Activated CD8-positive, alpha-beta memory T cell treated with anti-CD3 and anti-CD28 coated beads, Interleukin-2, amount 10 ng/mL, durations not matched to agents 7 days and 5 days (primary cell): ENCODE measurements at places on chromosomes 2 and 18. TPM values are rescaled to one million over a fixed set of nuclear protein-coding genes. Genes with fewer than 3 reads are reported as not detected.

The STARD6 gene
- 0.61 TPM for total RNA-seq

- no peak for DNase-seq
- no peaks in the 10 kb centered on the region for H3K36me3 ChIP-seq
- no peak overlapping the region for H3K27ac ChIP-seq
- no peaks in the 10 kb centered on the region for H3K4me1 ChIP-seq
- H3K27me3 ChIP-seq, result no peaks in the 10 kb centered on the region
Observed at GRCh38 chr2:119181391-119181790, 22.8 kb upstream of the C1QL2 start.

DNA sequence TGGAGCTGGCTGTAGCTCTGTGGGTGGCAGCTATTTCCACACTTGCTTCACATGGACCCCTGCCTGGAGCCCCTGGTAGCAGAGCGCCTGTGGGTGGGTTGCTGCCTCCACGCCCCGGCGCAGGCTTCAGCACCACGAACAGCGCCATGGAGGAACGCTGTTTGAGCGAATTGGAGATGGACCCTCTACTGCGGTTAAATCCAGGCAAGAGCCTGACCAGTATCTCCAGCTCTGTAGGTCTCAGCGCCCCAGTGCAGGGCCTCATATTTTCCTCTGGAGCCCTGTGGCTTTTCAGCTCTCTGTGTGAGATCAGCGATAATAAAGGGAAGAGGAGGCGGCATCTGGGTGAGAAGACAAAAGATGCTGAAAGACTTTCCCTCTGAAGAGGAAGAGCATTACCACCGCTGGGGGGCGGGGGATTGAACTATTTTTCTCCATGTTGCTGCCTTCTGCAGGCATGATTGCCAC is 12.0 kb downstream of the ONECUT2 start:
- H3K36me3 ChIP-seq, result no peaks in the 10 kb centered on the region
- peaks cover 43% of the 10 kb centered on the region for H3K27me3 ChIP-seq
- H3K4me3 ChIP-seq, result no peak overlapping the region

The IL36RN gene
- total RNA-seq, result not detected

GRCh38 chr2:86290596-86291327 is 46.7 kb downstream of the REEP1 start:
- H3K27ac ChIP-seq, result no peak overlapping the region
- H3K4me3 ChIP-seq, result no peak overlapping the region
- no peaks in the 10 kb centered on the region for H3K36me3 ChIP-seq
- peaks cover 61% of the 10 kb centered on the region for H3K27me3 ChIP-seq
- DNase-seq, result peak; percentile 15
- H3K4me1 ChIP-seq, result no peaks in the 10 kb centered on the region

The CTAGE1 gene
- total RNA-seq, result not detected

The CCDC138 gene
- total RNA-seq, result 10.0 TPM

The KCNJ3 gene
- total RNA-seq, result not detected

The IL36A gene
- not detected for total RNA-seq

DNA sequence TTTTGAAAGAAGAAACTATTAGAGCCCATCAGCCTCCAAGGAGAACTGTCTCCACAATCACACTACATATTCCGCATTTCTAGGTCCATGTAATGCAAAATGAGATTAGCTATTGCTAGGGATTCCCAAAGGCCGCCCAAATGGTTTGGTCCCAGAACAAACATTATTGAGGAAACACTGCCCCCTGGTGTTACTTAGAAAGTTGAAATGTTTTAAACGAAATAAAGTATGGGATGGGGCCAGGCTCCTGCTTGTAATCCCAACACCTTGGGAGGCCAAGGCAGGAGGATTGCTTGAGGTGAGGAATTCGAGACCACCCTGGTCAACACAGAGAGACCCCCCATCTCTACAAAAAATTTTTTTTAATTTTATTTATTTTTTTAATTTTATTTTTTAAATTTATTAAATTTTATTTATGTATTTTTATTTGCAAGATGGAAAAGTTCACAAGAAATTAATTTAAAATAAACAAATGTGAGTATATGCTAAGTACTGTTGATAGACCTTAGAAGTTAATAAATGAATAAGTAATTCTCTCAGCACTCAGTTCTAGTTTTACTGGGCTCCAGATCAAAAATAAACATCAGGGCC is 5.5 kb downstream of the NHEJ1 start:
- no peaks in the 10 kb centered on the region for H3K27me3 ChIP-seq
- H3K27ac ChIP-seq, result no peak overlapping the region
- H3K4me1 ChIP-seq, result peaks cover 9% of the 10 kb centered on the region

The COBLL1 gene
- total RNA-seq, result not detected

The ZFP36L2 gene
- total RNA-seq, result 158 TPM

The AMER3 gene
- total RNA-seq, result not detected

GRCh38 chr2:83072767-83073166 is 1386.3 kb downstream of the SUCLG1 start:
- H3K4me1 ChIP-seq, result no peaks in the 10 kb centered on the region
- H3K36me3 ChIP-seq, result no peaks in the 10 kb centered on the region
- H3K4me3 ChIP-seq, result no peak overlapping the region
- H3K27ac ChIP-seq, result no peak overlapping the region
- no peaks in the 10 kb centered on the region for H3K27me3 ChIP-seq

DNA sequence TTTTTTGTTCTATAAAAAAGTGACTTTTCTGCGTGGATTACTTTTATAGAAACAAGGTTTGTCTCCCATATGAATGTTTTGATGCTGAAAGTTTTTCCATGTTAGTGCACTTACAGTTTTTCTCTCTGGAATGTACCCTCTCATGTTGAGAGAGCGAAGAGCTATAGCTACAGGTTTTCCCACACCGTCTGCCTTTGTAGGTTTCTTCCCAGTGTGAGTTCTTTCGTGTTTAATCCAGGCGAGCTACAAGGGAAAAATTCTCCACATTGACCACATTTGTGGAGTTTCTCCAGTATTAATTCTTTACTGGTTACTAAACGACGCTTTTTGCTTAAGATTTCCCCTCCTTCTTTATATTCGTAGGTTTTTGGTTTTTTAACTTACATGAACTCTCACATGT is 85.1 kb downstream of the ACSL3 start:
- H3K36me3 ChIP-seq, result peaks cover 3% of the 10 kb centered on the region
- no peak overlapping the region for H3K27ac ChIP-seq
- no peak overlapping the region for H3K4me3 ChIP-seq
- peaks cover 5% of the 10 kb centered on the region for H3K4me1 ChIP-seq

- no peaks in the 10 kb centered on the region for H3K36me3 ChIP-seq
- H3K27ac ChIP-seq, result no peak overlapping the region
- no peaks in the 10 kb centered on the region for H3K27me3 ChIP-seq
- H3K4me1 ChIP-seq, result no peaks in the 10 kb centered on the region
- H3K4me3 ChIP-seq, result no peak overlapping the region
- no peak for DNase-seq
Observed at GRCh38 chr2:55846426-55846825, 77.2 kb downstream of the EFEMP1 start.

GRCh38 chr2:114056294-114057143 is 166.6 kb downstream of the ACTR3 start:
- H3K27ac ChIP-seq, result no peak overlapping the region
- H3K27me3 ChIP-seq, result peaks cover 18% of the 10 kb centered on the region
- DNase-seq, result no peak
- no peaks in the 10 kb centered on the region for H3K4me1 ChIP-seq
- H3K36me3 ChIP-seq, result no peaks in the 10 kb centered on the region

GRCh38 chr2:176096243-176096985 is 3.2 kb upstream of the HOXD12 start:
- no peak overlapping the region for H3K27ac ChIP-seq
- H3K27me3 ChIP-seq, result peaks cover 90% of the 10 kb centered on the region
- H3K4me1 ChIP-seq, result peaks cover 18% of the 10 kb centered on the region
- H3K36me3 ChIP-seq, result peaks cover 3% of the 10 kb centered on the region
- peak overlapping the region; percentile 65 for H3K4me3 ChIP-seq
- no peak for DNase-seq

DNA sequence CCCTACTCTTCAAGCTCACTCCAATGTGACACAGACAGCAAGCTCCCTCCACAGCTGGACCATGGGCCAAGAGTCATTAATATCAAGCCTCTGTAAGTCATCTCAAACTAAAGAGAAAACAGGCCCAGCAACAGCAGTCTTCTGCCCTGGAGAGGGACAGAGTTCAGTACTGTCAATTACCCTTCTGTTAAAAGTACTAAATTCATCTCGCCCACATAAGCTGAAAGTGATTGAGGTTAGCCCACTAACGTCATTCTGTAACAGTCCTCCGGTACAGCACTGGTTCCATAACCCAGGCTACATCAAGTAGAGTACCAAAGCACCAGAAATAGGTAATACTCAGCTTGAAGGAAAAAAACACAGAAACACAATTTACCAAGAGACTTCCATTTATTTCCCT is 25.9 kb downstream of the THADA start:
- peaks cover 61% of the 10 kb centered on the region for H3K36me3 ChIP-seq
- peaks cover 65% of the 10 kb centered on the region for H3K4me1 ChIP-seq
- no peaks in the 10 kb centered on the region for H3K27me3 ChIP-seq
- H3K27ac ChIP-seq, result peak overlapping the region; percentile 90
- peak overlapping the region; percentile 57 for H3K4me3 ChIP-seq
- DNase-seq, result peak; percentile 80

DNA sequence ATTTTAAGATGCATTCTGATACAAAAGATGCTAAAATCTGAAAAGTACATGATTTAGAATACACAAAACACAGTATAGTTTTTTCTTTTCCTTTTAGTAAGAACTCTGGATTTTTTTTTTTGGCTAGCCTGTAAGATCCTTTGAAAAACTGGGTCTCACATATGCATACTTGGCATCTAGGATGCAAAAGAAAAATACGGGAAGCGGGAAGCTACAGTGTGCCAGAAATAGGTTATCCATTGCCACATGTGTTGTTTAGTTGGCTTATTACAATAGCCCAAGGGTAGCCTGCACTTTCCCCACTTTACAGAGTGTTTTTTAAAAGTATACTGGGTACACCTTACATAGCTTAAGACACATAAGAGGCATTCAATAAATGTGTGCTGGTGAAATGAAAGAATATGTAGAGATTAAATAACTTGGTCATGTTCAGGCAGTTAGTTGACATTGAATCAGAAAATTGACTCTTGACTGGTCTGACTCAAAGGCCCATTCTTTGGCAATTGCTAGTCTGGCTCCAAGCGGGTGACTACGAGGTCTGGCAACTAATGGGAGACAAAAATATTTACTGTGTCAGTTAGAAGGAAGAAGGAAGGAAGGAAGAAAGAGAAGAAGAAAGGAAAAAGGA is 286.8 kb upstream of the TRIB2 start:
- H3K4me3 ChIP-seq, result no peak overlapping the region
- peaks cover 1% of the 10 kb centered on the region for H3K36me3 ChIP-seq
- H3K4me1 ChIP-seq, result peaks cover 15% of the 10 kb centered on the region
- peak overlapping the region; percentile 65 for H3K27ac ChIP-seq
- no peaks in the 10 kb centered on the region for H3K27me3 ChIP-seq

- H3K27me3 ChIP-seq, result peaks cover 17% of the 10 kb centered on the region
- H3K27ac ChIP-seq, result no peak overlapping the region
- no peaks in the 10 kb centered on the region for H3K4me1 ChIP-seq
- DNase-seq, result no peak
- H3K4me3 ChIP-seq, result no peak overlapping the region
Observed at GRCh38 chr2:175275539-175275938, 94.0 kb upstream of the ATP5MC3 start.

DNA sequence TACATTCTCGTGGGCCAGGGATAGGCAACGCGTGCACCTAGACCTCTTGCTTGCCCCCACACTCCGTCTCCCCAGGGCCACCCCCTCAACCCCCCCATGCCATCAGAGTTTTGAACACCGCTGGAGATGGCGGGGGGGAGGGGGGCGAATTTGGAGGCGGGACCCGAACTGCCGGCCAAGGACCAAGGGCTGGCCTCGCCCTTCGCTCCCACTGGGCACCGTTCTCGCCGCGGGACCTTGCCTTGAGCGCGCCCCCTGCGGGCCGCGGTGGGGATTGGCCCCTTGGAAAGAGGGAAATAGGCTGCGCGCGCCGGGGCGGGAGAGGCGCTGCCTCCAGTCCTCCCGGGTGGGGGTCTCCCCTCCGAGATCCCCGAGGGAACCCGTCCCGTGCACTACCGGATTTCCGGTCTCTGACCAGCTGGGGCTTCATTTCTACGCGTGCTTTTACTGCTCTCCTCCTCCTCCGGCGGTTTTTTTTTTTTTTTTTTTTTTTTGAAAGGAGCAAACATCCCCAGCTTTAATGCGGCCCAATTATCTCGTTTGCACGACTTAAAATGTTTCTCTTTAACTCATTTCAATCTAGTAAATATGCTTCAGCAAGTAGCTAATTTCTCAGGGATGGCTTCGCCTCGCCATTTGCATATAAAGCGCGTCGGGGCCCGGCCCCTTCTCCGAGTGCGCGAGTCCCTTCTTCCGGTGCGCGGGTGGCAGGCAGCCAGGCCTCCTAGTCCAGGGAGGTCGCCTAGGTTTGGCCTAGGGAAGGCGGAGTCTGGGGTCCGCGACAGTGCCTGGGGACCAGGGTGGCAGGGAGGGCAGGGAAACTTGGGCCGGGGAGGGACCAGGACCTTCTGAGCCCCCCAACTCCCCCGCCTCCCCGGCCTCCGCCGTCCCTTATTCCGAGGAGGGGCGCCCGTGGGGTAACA is 10.0 kb upstream of the GBX2 start:
- H3K27ac ChIP-seq, result no peak overlapping the region
- peaks cover 65% of the 10 kb centered on the region for H3K27me3 ChIP-seq
- no peaks in the 10 kb centered on the region for H3K4me1 ChIP-seq
- DNase-seq, result no peak
- no peak overlapping the region for H3K4me3 ChIP-seq
- no peaks in the 10 kb centered on the region for H3K36me3 ChIP-seq

The CSRNP3 gene
- not detected for total RNA-seq

The PLCL1 gene
- 0.20 TPM for total RNA-seq

DNA sequence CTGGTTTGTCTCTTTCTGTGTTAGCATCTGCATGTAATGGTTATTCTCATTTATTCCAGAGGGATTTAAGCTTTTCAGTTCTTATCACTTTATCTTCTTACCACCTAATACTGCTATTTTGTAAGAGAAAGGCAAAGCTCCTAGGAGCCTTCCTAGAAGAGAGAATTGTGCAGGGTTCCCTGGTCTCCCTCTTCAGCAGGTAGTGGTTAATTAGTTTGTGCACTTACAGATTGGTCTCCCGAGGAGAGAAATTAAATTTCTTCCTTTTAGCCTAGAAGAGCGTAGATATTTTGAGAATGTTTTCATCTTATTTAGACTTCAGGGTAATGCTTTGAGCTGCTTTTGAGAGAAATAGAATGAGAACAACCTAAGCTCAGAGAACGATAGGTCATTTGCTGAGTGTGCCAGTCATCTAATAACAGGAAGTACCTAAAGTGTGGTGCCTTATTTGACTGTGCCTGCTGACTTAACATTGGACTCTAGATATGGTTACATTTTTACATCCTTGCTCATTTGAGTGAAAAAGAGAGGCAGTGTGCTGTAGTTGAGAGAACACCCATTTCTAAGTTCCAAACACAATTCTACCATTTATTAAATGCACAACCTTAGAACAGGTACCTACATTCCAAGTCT is 651.4 kb downstream of the STK39 start:
- no peaks in the 10 kb centered on the region for H3K27me3 ChIP-seq
- no peaks in the 10 kb centered on the region for H3K4me1 ChIP-seq
- H3K27ac ChIP-seq, result no peak overlapping the region

The MEP1B gene
- total RNA-seq, result not detected

- no peaks in the 10 kb centered on the region for H3K27me3 ChIP-seq
- no peak overlapping the region for H3K27ac ChIP-seq
- H3K4me3 ChIP-seq, result no peak overlapping the region
Observed at GRCh38 chr2:179454443-179455171, 190.0 kb upstream of the SESTD1 start.

- H3K4me1 ChIP-seq, result no peaks in the 10 kb centered on the region
- DNase-seq, result no peak
- H3K27me3 ChIP-seq, result peaks cover 2% of the 10 kb centered on the region
- H3K27ac ChIP-seq, result no peak overlapping the region
- no peak overlapping the region for H3K4me3 ChIP-seq
Observed at GRCh38 chr2:75224636-75225094, 25.3 kb upstream of the TACR1 start.
